Omental fat pad (tissue), 4 donors: ENCODE measurements at places on chromosomes 4 and X. TPM values are rescaled to one million over a fixed set of nuclear protein-coding genes. Genes with fewer than 3 reads are reported as not detected.

- DNase-seq: no peak
Measured at GRCh38 chrX:145729635-145730034, 88.0 kb upstream of the SLITRK2 start.

DNA sequence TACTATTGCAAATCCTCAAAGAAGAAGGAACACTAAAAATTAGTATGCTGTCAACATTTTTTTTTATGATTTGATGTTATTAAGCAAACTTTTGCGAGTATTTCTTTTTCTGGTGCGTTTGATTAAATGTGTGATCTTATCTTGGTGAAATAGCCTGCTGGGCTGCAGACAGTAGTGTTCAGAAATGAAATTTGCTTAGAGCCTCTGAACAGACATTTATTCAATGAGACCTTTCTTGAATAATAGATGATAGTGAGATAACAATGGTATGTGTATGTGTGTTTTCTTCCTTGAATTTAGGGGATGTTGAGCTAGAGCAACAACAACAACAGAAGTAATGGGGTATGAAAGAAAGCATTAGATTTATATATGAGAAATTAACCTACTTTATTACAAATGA is 12.7 kb downstream of the ADGRL3 start:
- DNase-seq: no peak

The PDGFRA gene
- total RNA-seq: 162 TPM

The SLC38A5 gene
- 10.9 TPM for total RNA-seq

- no peak for DNase-seq
Measured at GRCh38 chrX:20267931-20268701, 1.4 kb upstream of the RPS6KA3 start.
